ENCODE measurements at places on chromosomes 3 and 15. TPM values are rescaled to one million over a fixed set of nuclear protein-coding genes. Genes with fewer than 3 reads are reported as not detected.

The SCAMP5 gene
- 12.1 TPM for total RNA-seq

The ISLR gene
- 0.50 TPM for total RNA-seq

The OSBPL10 gene
- total RNA-seq, result 19.6 TPM

The SPRED1 gene
- 9.6 TPM for total RNA-seq

The ADPGK gene
- 77.1 TPM for total RNA-seq

The DTWD1 gene
- total RNA-seq, result 18.1 TPM

The PLA2G4E gene
- total RNA-seq, result 0.03 TPM

The LIPH gene
- total RNA-seq, result 5.1 TPM

The ERICH6 gene
- not detected for total RNA-seq

The MYO5C gene
- total RNA-seq, result 6.9 TPM

The TOP2B gene
- 55.5 TPM for total RNA-seq

The ANKRD34C gene
- total RNA-seq, result not detected

The BRPF1 gene
- 16.3 TPM for total RNA-seq

The TP63 gene
- 0.14 TPM for total RNA-seq

The KLHL40 gene
- not detected for total RNA-seq

The ARPIN gene
- total RNA-seq, result 12.5 TPM

The GREM1 gene
- total RNA-seq, result 4.9 TPM

The SHC4 gene
- 0.92 TPM for total RNA-seq

The PLSCR2 gene
- not detected for total RNA-seq

The BMF gene
- total RNA-seq, result 1.6 TPM

The MAGI1 gene
- 4.0 TPM for total RNA-seq

The SAXO2 gene
- total RNA-seq, result 2.2 TPM

The SLC2A2 gene
- not detected for total RNA-seq

The PIGBOS1 gene
- total RNA-seq, result 31.1 TPM

The RBP2 gene
- not detected for total RNA-seq

The IL5RA gene
- total RNA-seq, result not detected

The SUSD5 gene
- 3.1 TPM for total RNA-seq

The EPHA3 gene
- not detected for total RNA-seq

The UROC1 gene
- total RNA-seq, result not detected

The GOLGA6A gene
- 0.12 TPM for total RNA-seq

The LRRIQ4 gene
- total RNA-seq, result not detected

The ZNF770 gene
- 12.7 TPM for total RNA-seq

The HPS3 gene
- 34.4 TPM for total RNA-seq

The MKRN2OS gene
- total RNA-seq, result not detected

The GOLGA8R gene
- total RNA-seq, result 0.16 TPM

The PSTPIP1 gene
- total RNA-seq, result not detected
